ENCODE measurements at places on chromosomes 6 and 20.

GRCh38 chr6:88359530-88360202 is 193.5 kb upstream of the CNR1 start:
- DNase-seq = no peak

DNA sequence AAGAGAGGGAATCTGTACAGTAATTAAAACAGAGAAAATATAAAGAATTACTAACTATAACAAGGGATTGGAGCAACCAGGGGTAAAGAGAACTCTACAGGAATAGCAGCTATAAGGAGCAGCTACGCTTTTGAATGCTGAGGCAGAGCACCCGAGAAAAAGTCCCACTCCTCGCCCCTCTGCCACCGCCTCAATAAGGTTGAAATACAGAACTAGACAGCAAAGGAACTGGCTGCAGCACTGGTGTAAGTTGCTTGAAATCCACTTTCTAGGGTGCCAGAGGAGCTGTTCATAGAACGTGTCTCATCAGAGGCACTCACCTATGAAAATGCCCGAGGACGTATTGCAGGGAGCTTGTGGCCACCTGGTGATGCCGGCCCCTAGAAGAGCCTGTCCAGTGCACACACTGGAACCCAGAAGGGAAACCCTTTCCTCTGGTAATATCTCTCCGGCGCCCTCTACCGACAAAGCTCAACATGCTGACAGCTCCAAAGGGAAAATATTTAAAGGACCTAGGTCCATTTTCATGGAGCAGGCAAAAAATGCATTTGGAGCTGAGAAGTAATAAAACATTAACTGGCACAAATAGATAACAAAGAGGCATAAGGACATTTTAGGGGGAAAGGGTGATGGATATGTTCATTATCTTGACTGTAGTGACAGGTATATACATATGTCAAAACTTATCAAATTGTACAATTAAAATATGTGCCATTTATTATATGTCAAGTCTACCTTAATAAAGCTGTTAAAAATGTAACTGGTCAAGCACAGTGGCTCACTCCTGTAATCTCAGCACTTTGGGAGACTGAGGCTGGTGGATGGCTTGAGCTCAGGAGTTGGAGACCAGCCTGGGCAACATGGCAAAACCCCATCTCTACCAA is 137.4 kb upstream of the HDAC2 start:
- no peak for DNase-seq

GRCh38 chr20:37598575-37599342 is 71.1 kb upstream of the BLCAP start:
- DNase-seq = no peak

- no peak for DNase-seq
Measured at GRCh38 chr6:149642829-149643580, 5.5 kb downstream of the KATNA1 start.

- no peak for DNase-seq
Measured at GRCh38 chr6:125041740-125042459, 79.7 kb downstream of the RNF217 start.

DNA sequence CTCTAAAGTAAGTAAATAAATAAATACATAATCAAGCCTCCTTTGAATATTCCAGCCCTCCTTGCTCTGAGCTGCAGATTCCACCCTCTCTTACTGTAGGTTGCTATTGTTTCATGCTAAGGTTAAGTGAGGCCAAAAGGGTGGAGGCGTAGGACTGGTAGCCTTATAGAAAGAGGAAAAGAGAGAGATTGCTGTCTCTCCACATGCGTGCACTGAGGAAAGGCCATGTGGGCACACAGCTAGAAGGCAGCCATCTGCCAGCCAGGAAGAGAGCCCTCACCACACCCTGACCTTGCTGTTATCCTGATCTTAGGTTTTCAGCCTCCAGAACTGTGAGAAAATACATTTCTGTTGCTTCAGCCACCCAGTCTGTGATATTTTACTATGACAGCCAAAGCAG is 87.4 kb upstream of the SHLD1 start:
- DNase-seq = no peak

DNA sequence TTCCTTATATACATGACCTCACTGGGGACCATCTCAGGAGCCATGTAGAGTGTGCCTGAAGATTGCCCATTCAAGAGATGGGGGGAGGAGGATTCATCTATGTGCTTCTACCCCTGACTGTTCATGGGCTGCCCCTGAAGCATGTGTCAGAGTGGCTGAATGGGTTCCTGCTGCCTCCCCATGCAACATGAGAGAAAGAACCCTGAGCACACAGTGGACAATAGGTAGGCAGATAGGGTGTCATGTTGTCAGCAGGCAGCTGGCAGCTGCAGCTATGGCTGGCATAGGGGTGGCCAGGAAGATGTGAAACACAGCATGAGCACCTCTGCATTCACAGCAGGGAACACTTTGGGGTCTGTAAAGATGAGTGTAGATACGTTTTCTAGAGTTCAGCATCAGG is 208.4 kb upstream of the CNR1 start:
- no peak for DNase-seq

DNA sequence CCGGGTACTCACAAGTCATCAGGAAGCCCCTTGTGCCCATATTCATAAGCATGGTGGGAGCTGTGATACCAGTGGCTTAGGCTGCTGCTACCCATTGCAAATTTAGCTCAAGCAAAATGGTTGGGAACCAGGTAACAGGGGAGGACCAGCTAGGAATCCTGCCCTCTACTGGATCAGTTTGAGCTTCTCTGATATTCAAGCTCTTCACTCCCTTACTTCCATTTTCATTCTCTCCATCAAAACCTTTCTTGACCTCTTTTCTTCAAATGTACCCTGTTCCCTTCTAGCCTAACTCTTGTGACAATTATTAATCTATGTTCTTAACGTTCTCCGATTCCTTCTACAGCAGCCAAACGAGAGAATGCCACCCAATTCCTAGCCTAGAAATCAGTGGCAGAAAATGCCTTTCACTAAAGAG is 9.7 kb downstream of the NOL7 start:
- peak; percentile 21 for DNase-seq

DNA sequence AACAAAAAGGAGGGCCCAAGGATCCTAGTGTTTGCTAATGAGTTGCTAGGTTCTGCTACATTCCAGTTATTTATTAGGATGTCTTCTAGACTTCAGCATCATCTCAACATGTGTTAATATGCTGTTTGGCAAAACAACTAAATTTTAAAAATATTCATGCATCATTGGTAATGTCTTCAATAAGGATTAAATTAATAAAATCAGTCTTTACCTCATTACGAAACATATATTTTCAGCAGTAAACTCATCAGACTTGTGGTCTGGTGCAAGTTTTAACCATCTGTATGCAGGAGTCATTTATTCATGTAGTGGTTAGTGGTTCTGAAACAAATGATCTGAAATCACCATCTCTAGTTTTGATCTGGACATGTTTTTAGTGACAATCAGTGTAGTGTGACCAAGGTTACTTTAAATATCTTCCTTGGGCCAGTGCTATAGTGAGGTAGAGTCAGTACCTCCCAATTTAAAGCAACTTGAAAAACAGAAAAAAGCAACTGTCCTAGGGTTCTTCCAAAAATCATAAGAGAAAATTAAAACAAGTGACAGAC is 85.0 kb upstream of the KCNK16 start:
- no peak for DNase-seq

DNA sequence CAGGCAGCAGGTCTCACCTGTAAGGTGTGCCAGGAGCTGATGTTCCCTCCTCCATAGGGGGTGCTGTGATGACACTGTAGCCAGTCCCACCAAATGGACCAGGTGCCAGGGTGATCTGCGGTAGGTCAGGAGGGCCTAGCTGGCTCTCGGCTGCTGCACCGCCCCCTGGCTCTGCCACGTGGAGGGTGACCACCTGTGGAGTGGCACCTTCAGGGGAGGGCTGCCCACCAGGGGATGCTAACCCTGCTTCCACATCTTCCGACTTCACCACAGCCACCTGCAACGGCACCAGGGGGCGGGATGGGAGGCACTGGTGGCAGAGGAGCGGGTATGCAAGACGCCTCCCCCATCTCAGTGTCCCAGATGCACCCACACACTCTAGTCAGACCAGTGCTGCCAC is 18.3 kb downstream of the ZNF335 start:
- no peak for DNase-seq

DNA sequence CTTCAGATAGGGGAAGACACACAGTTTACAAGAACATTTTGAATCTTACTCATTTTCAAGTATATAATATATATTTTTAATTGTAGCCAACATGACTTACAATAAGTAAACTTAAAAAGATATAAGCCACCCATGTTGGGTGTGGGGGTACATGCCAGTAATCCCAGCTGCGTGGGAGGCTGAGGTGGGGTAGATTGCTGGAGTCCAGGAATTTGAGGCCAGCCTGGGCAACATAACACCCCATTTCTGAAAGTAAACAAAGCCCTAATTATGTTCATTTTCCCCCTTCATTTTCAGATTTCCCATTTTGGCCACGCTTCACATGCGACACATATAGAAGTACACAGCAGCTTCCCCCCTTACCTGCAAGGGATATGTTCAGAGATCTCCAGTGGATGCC is 30.5 kb downstream of the SERPINB6 start:
- no peak for DNase-seq

GRCh38 chr6:134398453-134398852 is 80.5 kb upstream of the SGK1 start:
- DNase-seq = no peak

GRCh38 chr6:29702519-29703103 is 20.6 kb upstream of the HLA-F start:
- peak; percentile 27 for DNase-seq

GRCh38 chr6:139713424-139713823 is 339.0 kb upstream of the CITED2 start:
- no peak for DNase-seq

- no peak for DNase-seq
Measured at GRCh38 chr20:59994697-59995122, 36.5 kb downstream of the CDH26 start.

GRCh38 chr20:12617076-12617475 is 391.7 kb upstream of the SPTLC3 start:
- no peak for DNase-seq

GRCh38 chr6:121430514-121431460 is 4.7 kb upstream of the GJA1 start:
- no peak for DNase-seq

DNA sequence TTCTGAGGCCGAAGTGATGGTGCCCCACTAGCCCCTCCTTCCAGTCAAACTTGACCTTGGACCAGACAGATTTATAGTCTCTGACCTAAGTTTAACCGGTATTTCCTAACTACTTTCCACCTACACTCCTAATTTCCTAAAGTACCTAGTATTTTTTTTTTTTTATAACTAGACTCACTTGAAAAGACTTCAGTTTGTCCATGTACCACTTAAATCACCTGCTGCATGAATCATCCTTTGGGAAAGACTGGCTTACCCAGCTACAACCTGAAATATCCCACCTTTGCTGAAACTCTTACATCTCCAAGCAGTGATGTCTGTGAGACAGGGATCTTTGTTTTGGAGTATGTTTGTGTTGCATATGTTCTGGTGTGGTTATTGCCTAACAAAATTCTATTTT is 71.1 kb downstream of the ZDHHC14 start:
- no peak for DNase-seq

GRCh38 chr6:130655586-130655985 is 171.6 kb upstream of the SMLR1 start:
- DNase-seq = no peak

DNA sequence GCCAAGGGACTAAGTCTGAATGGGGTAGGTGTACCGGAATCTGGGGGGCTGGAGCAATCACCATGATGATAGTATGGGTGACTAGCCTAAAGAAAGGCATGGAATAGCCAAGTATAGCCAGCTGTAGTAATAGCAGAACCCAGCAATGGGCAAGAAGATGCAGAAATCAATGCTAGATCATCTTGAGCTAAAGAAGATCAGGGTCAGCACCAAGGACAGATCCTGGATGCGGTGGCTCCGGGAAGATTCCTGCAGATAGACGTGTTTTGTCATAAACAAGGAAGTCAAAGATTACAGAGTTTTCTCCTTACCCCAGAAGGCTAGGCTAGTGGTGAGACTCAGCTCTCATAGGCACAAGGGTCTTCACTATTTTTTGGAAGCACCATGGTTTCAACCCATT is 561.6 kb upstream of the CHD6 start:
- no peak for DNase-seq

DNA sequence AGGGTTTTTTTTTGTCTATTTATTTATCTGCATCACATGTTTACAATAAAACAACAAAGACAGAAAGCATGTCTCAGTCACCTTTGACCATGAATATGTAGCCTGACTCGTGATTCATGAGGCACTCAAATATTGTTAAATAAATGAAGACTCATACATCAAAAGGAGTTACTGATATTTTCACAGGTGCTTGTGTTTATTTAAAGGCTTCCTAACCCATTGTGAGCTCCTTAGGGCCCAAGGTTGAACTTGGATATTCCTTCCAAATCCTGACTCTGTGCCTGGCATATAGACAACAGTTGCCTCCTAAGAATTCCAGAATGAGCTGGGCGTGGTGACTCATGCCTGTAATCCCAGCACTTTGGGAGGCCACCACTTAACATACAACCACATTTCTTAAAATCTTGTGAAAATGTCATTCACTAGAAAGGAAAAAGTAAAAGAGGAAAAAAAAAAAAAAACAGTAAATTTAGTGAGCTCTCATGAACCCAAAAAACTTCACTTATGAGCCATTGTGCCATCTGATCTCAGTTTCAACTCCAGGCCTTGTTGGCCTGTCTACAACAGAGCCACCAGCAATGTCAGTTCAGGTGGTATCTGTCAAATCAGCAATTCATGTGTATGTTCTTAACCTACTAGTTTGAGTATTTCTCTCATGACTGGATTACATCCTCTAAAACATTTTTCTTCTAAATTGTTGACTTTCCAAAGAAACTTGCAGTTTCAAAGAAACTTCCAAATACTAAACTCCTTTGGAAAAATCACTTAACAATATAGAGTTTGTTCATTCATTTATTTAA is 162.7 kb upstream of the MARCKS start:
- DNase-seq = no peak

DNA sequence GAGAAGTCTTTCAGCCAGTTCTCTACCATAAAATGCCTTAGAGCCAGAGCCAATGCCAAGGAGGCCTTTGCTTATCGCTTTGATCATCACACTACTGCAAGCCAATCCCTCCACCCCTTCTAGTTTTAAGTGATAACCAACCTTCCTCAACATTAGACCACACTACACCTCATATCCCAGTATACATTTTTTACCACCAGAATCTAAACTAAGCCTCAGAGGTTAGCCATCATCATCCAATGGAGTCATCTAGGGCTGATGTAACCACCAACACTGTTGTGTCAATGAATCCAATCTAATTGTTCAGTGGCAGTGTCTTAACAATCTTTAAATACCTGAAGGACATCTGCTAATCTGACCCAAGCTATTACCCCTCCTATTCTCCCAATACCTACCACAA is 6.4 kb downstream of the ZUP1 start:
- DNase-seq = no peak

DNA sequence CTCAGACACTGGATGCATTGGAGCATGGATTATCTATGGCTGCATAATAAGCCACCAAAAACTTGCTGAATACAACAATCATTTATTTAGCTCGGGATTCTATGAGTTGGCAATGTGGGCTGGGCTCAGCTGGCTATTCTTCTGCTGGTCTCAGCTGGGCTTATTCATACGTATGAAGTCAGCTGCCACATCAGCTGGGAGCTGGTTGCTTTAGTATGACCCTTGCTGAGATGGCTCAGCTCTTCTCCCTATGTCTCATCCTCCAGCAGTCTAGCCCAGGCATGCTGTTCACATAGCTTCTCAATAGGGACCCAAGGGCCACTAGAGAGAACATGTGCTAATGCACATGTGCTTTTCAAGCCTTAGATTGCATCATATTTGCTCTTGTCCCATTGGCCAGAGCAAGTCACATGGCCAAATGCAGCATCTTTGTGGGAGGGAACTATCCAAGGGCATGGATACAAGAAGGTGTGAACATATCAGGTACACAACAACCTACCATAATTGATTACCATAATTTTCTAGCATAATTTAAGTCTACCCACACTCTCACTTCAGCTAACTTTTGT is 444.6 kb downstream of the KIF16B start:
- DNase-seq = no peak

Measured in NCI-H1930 (cell line).